GM13976 (cell line): ENCODE measurements at places on chromosomes 16 and 17.

- no peak for DNase-seq
Measured at GRCh38 chr17:28372945-28373274, 1.4 kb downstream of the SARM1 start.

GRCh38 chr16:9365370-9365728 lies 273.9 kb downstream of the HAPSTR1 start:
- DNase-seq, result no peak

GRCh38 chr17:22692806-22693171 lies 1000.5 kb downstream of the KCNJ18 start:
- DNase-seq, result no peak

DNA sequence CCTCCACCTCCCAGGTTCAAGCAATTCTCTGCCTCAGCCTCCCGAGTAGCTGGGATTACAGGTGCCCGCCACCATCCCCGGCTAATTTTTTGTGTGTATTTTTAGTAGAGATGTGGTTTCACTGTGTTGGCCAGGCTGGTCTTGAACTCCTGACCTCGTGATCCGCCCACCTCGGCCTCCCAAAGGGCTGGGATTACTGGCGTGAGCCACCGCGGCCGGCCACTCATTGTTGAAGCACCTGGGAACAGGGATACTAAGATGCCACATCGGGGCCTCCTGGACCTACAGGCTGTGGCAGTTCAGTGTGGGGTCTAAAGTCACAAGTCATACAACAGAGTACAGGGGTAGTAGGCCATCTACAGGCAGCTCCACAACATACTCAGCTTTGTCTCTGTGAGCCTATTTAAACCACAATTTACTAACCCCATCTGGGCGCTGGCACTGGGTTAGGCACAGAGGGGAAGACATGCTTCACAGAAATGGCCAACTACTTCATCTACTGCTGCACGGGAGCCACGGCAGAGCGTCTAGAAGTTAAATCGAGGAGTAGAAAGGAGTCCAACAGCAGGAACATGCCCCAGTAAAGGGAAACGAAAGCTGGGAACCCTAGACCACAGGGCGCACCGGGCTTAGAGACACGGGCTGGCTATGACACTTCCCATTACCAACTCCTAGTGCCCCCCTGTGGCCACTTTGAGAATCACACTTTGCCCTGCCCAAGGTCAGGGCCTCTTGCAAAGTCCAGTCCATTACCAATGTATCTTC lies 4.3 kb downstream of the VAMP2 start:
- DNase-seq, result peak; percentile 84

- no peak for DNase-seq
Measured at GRCh38 chr17:28828294-28829040, 14.1 kb downstream of the FAM222B start.

- DNase-seq, result no peak
Measured at GRCh38 chr16:29743827-29744531, 1.8 kb downstream of the C16orf54 start.

DNA sequence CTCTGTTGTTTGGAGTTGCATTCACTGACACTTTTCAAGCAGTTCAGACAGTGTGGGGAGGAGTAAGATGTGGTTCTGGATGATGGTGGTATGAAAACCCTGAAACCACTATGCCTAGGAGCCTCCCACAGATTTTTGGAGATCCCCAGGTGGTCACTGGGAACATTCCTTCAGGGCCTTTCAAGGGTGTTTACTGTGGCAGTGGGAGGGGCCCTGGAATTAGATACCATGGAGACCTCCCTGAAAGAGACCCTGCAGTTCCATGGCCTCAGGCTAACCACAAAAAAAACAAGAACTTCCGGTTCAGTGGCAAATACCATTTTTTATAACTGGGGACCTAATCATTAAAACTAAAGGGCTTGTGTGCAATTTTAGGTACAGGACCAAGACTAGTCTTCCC lies 79.9 kb downstream of the TMEM100 start:
- DNase-seq, result no peak

GRCh38 chr17:50350733-50351132 lies 4.8 kb downstream of the XYLT2 start:
- no peak for DNase-seq

GRCh38 chr16:25481636-25482035 lies 210.1 kb upstream of the HS3ST4 start:
- DNase-seq, result no peak

GRCh38 chr16:53486230-53486629 lies 16.8 kb downstream of the AKTIP start:
- DNase-seq, result no peak

- DNase-seq, result no peak
Measured at GRCh38 chr17:50963139-50963538, 97.0 kb upstream of the TOB1 start.

DNA sequence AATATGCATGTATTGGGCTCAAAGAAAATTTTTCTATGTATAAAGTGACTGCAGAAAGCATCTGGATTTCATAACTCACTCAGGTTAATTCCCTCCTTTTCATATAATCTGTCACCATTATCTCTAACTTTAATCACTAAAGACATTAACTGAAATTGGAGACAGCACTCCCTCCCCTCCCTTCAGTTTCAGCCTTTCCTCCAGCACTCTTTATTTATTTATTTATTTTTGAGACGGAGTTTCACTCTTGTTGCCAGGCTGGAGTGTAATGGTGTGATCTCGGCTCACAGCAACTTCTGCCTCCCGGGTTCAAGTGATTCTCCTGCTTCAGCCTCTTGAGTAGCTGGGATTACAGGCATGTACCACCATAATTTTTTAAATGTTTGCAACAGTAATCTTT lies 43.1 kb downstream of the CDH8 start:
- DNase-seq, result no peak

GRCh38 chr17:5198472-5198871 lies 6.8 kb upstream of the ZNF594 start:
- DNase-seq, result no peak

DNA sequence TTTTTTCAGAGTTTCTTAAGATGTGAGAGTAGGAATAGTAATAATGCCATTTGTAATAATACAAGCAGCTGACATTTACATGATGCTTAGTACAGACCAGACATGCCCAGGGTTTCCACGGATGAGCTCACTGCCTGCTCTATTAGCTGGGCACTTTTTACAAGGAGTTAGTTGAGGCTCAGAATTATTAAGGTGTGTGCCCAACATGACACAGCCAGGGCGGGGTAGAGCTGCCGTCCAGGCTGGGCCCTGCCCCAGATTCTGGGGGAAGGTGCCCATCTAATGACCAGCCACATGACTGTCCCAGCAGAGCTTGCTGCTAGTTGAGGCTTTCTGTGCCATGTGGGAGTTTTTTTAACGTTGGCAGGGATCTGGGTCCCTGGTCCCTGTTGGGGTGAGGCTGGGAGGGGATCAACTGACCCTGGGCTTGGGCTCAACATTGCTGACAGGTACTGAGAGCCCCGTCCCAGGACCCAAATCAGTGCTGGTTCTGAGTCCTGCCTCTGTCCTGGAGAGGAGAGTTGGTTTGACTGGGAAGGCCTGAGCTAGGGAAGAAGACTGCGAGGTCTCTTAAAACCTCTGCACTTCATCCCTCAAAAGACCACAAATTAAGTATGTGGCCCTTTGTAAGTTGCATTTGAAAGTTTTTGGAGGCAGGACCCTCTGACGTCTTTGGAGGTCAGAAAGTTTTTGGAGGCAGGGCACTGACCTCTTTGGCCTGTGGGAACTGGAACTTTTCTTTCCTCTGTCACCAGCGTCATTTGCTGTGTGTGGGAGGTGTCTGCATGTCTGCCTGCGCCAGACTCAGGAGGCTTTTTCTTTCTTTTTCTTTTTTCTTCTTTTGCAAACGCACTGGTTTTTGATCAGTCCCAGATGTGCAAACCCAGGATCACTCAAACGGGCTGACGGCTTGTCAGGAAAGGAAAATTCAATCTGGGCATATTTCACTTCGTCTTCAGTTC lies 2.2 kb downstream of the CRISPLD2 start:
- DNase-seq, result no peak

- no peak for DNase-seq
Measured at GRCh38 chr16:62135446-62135845, 99.2 kb upstream of the CDH8 start.

DNA sequence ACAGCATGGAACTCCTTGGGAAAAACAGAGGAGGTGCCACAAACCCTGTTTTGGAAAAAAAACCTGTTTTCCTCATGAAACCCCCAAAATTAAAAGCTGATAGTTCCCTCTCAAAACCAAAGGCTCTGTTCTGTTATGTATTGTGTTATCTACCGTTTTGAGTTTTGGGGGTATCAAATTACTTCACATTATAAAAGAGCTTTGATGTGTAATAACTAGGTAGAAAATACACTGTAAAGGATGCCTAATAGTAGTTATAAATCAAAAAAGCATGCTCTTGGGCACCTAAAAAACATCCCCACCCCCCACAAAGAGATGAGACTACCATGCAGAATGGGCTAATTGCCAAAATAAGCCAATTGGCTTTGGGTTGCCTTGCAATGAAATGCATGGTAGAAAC lies 30.8 kb downstream of the C16orf54 start:
- DNase-seq, result no peak

DNA sequence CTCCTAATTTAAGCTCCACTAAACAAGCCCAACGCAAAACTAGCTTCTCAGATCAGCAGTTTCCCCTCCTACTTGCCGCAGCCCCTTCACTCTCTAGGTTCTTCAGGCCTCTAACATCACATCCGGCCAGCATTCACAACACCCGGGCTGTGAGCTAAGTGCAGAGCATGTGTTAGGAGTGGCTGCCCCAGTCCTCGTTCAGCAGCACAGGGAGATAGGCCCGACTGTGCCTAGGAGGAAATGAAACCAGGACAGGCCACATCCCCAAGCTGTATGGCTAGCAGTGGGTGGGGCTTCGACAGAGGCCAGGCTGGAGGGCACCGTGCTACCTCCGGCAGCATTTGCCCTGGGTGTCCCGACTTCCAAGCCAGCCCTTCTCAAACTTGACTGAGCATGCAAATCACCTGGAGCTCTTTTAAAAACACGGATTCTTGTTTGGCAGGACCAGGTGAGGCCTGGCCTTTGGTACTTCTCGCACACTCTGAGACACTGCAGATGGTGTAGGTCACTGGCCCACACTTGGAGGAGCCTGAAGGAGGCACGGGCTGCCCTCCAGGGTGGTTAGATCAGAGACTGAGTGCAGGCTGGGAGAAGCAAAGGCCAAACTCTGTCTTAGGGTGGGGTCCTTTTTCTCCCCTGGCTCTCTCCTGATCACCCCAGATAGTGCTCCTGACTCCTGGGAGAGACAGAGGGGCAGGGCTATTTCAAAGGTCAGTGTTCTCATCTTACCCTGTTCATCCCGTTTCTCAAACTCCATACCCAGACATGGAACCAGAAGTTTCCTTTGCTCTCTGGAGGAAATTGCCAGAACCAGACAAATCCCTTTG lies 202.0 kb downstream of the C16orf78 start:
- DNase-seq, result peak; percentile 84

DNA sequence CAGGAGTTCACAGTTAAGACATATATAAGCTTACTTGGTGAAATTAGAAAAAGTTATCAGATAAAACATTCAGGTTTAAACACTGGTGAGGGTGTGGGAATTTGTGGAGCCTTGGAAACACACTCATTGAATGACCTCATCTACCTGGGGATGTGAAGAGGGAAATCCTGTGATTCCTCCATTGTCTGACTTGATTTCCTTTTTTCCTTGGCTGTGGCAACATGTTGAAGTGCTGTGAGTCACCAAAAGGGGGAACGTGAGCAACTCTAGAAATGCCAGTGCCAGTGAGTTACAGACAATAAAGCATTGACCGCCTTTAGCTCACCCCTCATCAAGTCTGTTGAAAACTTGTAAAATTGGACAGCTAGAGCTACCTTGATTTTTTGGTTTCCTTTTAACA lies 1.8 kb downstream of the HMOX2 start:
- DNase-seq, result no peak

- DNase-seq, result no peak
Measured at GRCh38 chr16:85278839-85279238, 166.6 kb upstream of the CIBAR2 start.

DNA sequence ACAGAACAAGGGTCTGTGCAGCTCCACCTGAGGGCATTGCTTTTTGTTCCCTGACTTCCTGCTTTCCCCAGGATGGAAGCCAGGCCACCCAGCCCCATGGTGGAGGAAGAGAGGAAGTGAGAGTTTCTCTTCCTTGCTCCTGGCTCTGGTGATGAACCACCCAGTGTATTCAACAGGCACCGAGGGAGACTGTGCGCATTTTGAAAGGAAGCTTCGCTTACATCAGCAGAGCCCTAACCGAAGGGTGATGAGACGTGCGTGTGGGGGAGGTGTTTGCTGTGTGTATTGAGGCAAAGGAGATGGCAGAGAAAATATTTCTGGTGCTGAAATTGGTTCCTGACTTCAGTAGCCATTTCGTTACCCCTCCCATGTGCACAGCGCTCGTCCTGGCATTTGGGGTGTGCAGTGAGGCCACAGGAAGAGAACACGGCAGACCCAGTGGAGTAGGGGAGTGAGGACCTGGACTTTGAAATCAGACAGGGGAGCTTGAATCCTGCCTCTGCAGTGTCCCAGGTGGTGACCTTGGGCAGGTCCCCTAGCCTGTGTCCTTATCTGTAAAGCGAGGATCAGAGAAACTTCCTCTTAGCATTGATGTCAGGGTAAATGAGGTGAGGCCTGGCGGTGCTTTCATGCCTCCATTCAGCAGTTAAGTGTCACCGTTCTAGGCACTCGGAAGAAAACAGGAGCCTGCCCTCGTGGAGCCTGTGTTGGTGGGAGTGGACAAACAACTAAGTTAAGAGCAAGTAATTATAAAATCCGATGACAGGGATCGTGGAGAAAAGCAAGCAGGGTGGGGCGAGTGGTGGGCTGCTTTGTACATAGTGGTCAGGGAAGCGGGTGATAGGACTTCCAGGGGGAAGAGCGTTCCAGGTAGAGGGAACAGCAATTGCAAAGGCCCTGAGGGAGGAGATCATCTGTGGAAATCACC lies 7.4 kb downstream of the CMIP start:
- no peak for DNase-seq

- DNase-seq, result no peak
Measured at GRCh38 chr16:82954224-82954929, 327.6 kb downstream of the CDH13 start.

- DNase-seq, result peak; percentile 65
Measured at GRCh38 chr17:36703860-36704266, 102.5 kb downstream of the MRM1 start.

GRCh38 chr16:50972876-50973275 lies 178.2 kb downstream of the SALL1 start:
- no peak for DNase-seq

DNA sequence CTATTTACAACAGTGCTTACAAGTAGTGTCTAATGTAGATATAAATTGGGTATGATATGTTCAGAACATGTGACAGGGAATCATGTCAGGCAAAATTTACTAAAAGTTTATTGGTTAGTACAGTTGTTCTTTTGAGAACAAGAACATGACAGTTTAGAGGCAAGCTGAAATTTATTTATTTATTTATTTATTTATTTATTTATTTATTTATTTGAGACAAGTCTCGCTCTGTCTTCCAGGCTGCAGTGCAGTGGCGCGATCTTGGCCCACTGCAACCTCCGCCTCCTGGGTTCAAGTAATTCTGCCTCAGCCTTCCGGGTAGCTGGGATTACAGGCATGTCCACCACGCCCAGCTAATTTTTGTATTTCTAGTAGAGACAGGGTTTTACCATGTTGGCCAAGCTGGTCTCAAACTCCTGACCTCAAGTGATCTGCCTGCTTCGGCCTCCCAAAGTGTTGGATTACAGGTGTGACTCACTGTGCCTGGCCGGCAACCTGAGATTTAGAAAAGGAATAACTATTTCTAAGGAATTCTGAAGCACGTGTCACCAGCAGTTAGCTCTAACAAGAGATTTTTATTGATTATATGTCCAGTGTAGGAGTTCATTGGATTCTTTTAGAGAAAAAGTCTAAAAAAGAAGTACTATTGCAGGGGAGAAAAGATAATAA lies 24.9 kb downstream of the MRTFB start:
- DNase-seq, result no peak

- no peak for DNase-seq
Measured at GRCh38 chr17:47603830-47604597, 45.7 kb upstream of the KPNB1 start.

- DNase-seq, result no peak
Measured at GRCh38 chr17:47982091-47982617, 11.2 kb downstream of the CDK5RAP3 start.
